ENCODE measurements at places on chromosomes 13 and 19. TPM values are rescaled to one million over a fixed set of nuclear protein-coding genes. Genes with fewer than 3 reads are reported as not detected.

PAN3 gene
- 59.0 TPM for total RNA-seq

ACER1 gene
- not detected for total RNA-seq

SLC25A42 gene
- total RNA-seq, result 4.7 TPM

INSL3 gene
- 2.7 TPM for total RNA-seq

NLRP7 gene
- not detected for total RNA-seq

DNA sequence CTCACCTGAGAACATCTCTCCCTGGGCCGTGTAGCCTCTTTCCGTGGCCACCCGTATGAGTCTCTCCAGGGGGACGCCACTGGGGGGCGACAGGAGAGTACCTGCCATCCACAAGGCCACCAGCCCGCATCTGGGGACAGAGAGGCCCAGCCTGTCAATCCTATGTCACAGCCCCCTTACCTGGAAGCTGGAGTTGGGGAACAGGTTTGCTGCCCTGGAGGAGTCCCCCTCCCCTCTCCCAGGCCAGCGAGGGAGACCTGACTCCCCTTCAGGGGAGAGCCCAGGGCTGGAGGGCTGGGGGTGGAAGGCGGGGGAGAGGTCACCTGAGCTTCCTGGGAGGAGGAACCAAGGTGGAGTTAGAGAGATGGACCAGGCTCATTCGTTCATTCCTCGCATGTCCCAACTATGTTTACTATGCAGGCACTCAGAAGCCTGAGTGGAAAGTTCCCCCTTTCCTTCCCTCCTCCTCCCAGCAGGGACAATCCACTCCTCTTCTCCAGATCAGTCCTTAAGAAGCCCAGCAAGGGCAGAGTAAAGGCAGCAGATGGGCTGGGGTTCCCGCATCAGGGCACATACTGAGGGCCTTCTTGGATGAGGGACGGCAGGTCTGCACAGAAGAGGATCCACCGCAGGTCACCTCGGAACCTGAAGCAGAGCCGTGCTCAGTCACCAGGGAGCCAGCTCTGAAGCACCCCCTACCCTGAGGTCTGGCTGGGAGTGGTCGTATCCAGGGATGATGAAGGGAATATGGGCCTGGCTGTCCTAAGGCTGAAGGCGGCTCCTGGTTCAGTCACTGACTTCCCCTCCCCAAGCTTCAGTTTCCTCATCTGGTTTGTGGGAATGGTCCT is 5.5 kb downstream of the ACTMAP start:
- DNase-seq, result no peak

- DNase-seq, result no peak
Measured at GRCh38 chr13:26011996-26012821, 39.6 kb downstream of the SHISA2 start.

DNA sequence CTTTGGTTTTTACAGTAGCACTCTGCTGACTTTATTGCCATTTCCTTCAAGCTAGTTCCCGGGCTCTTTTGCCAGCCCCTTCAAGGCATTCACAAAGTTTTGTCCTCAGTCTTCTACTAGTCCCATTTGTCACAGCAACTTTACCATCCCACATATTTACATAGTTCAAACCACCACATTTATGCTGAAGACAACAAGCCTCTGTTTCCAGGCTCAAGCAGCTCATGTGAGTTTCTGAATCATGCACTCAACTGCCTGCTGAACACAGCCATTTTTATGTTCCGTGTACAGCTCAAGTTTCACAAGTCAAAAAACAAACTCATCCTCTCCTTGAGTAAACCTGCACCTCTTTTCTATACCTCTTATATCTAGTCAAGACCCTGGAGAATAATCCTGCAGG is 977.0 kb upstream of the SLC10A2 start:
- DNase-seq, result no peak

DNA sequence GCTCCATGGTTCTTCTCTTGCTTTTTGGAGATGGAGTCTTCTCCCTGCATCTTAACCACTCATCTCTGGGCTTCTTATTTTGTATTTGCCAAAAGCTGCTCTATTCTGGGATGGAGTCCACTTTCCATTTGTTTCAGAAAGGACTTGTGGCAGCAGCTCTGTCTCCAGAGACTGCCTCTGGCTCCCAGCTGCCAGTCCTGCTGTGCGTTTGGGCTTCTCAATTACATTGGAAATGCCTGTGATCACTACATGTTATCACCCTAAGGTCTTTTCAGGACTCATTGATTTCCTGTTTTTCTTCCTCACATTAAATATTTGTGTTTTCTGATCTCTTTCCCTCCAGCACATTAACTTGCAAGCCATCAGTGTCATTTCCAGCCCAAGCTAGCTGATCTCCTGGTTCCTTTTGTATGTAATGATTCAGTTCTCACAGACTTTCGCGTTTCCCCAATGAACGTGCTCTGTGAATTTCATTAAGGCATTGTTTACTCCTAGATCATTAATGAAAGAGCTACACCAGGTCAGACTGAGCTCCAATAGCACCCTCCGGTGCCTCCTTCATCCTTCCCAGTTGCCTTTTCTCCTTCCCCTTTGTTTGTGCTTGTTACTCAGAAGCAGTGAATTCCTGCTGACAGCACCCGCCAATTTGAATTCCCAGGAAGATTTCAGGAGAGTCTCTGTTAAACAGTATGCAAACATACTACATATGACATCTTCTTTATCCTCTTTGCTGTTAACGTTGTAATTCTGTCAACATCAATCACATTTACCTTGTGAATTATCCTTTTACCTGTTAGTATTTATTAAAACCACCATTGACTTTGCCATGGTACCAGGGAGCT is 3.0 kb downstream of the CBY2 start:
- DNase-seq, result no peak

DNA sequence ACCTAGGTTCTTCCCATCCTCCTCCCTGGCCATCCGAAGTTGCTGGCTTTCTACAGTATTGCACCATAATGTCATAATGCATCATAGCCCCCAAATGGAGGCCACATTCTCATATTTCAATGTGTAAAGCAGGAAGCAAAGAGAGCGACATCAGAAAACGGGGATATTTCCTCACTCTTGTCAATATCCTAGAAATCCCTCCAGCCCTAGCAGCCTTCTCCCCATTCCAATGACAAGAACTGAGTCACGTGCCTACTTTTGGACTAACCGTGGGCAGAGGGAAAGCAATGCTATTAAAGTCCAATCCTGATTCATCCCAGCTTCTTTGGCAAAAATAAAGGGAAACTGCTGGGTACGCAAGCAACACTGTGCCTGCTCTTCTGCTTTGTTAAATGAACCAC is 4.3 kb upstream of the RAP2A start:
- DNase-seq, result no peak

GRCh38 chr13:104944176-104944575 is 1591.3 kb downstream of the EFNB2 start:
- DNase-seq, result no peak

- no peak for DNase-seq
Measured at GRCh38 chr19:21603431-21604231, 98.2 kb downstream of the ZNF429 start.

- DNase-seq, result no peak
Measured at GRCh38 chr19:50344661-50345318, 15.6 kb upstream of the KCNC3 start.

DNA sequence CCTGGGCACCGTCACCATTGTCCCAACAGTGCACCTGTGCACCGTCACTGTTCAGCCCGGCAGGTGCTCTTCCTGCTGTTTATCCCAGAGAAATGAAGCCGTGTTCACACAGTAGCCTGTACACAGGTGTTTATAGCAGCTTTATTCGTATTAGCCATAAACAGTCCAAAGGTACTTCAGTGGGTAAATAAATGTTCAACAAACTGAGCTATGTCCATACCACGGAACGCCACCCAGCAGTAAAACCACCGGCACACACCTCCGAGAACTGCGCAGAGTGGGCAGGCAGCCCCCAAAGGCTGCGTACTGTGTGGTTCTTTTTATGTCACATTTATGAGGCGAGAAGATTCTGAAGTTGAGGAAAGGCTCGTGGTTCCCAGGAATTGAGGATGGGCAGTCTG is 44.9 kb upstream of the DCUN1D2 start:
- no peak for DNase-seq

GRCh38 chr19:27654266-27654990 is 1558.5 kb downstream of the UQCRFS1 start:
- no peak for DNase-seq

- no peak for DNase-seq
Measured at GRCh38 chr19:16525751-16526481, 16.3 kb downstream of the CHERP start.

- no peak for DNase-seq
Measured at GRCh38 chr13:43036351-43037250, 13.2 kb downstream of the DNAJC15 start.

GRCh38 chr13:41065078-41065477 is 3.8 kb downstream of the WBP4 start:
- DNase-seq, result no peak
